ENCODE measurements at places on chromosomes 12 and 14.

GRCh38 chr12:28234444-28234843 is 44.2 kb downstream of the CCDC91 start:
- no peak for DNase-seq

- peak; percentile 36 for DNase-seq
These were observed at the start of the genes BAG5 and COA8 for GRCh38 chr14:103562429-103563225. Gene BAG5, minus strand, starts transcription at chr14:103562657. Its CDS starts 1,493 bp downstream, at chr14:103561164. Gene COA8, plus strand, starts transcription at chr14:103562960. Its CDS starts 42 bp downstream, at chr14:103563002.

DNA sequence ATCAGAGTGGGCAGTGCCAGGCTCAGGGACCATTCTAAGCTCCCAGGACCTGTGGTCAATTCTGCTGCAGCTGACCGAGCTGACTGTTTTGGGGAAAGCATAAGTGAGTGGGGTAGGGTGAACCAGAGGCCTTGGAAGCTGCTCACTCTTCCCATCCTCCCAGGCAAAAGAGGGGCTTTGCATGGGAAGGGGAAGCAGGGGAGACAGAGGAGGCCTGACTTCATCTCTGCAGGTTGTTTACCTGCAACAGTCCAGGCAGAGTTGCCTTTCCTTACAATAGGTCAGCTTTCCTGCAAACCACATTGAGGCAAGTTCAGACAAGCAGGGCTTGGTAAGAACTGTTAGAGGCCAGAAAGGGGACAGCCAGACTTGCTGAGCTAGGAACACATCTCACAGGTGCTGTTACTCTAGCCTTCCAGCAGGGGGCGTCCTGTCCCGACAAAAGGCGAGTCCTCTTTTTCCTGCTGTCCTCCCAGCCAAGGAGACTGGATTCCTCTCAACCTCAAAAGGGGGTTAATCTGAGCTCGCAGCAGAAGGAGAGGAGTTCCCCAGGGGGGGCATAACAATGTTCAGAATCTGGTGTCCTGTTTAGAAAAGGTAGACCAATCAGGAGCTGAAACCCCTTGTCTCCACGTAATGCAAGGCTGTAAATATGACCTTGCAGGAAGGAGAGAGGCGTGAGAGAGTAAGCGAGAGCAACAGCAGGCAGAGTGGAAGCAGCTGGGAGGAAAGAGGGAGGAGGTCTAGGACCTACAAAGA is 4.3 kb upstream of the DHRS2 start:
- DNase-seq: peak; percentile 65

DNA sequence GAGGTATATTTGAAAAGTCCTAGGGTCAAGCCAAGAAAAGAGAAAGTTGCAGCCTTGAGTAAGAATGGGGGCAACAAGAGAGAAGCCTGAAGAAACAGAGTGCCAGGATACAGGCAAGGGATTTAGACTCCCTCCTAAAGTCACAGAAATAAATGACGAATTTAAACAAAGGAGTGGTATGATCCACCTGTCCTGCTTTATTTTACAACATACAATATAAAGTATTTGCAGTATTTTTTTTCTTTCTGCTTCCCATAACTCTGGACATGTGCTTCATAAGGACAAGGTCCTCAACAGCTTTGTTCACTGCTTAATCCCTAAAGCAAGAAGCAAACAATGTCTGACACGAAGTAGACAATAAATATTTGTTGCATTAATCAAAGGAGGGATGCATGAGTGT is 57.4 kb downstream of the IFNG start:
- no peak for DNase-seq
